ENCODE measurements at places on chromosomes 1 and 21.

GRCh38 chr1:31216016-31216415 is 23.7 kb downstream of the NKAIN1 start:
- DNase-seq = no peak

GRCh38 chr1:113455374-113455773 is 65.1 kb downstream of the MAGI3 start:
- no peak for DNase-seq

DNA sequence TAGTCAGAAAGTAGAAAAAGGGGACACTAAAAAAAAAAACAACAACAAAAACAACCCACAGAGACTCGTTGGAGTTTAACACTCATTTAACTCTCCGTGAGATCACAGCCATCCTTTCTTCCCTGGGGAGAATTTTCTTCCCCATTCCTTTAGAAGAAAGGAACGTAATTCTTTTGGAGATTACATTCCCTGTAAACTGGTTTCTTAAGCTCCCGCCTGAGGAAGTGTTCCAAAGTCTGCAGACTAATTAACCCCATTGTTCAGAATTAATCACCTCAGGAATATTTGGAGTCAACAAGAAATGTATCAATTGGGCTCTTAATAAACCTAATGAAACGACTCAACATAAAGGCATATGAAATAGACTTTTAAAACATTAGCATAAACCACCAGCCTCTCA is 228.2 kb upstream of the CSF3R start:
- no peak for DNase-seq

DNA sequence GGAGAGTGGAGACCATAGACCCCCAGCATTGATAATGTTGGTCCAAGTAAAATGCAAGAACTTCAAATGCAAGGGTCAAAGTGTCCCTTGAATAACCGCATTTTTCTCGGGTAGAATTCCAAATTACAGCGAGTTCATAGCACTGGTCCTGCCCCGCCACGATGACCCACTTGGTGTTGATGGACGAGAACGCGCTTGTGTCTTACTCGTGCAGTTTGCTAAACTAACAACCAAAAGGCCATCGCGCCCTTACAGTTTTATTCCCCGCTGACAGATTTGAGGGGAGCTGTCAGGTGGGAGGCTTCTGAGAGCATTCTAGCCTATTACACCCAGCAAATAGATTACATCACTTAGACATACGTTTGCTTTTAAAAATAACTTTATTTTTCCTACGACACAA is 17.3 kb upstream of the TSPEAR start:
- no peak for DNase-seq

GRCh38 chr1:57238233-57238781 is 185.6 kb downstream of the DAB1 start:
- no peak for DNase-seq

DNA sequence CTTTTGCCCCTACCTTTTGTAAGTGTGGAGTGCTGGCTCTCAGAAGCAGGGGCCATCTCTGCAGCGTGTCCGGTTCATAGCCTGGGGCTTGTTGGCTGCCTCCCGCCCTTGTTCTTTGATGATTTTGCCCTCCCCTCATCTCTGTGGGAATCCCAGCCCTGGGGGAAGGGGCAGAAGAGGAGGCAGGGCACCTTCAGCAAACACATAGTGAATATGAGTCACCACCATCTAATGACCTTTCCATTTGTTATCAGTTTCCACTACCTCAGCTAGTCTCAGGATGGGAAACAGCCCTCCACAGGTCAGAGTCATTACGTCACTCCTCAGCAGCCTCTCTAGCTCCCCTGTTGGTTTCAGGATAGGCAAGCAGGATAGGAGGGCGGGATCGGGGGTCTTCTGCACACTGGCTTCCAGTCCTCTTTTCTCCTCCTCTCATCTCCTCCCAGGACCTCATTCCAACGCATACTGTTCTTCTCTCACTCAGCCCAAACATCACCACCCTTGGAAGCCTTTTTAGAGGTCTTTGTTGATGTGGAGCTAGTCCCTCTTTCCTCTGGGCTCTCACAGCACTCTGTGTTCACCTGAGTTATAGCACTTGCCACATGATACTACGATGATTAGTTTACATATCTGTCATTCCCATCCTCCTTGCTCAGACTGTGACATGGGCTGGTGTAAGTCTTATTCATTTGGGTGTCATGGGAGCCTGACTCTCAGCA is 15.8 kb downstream of the GADD45A start:
- no peak for DNase-seq

DNA sequence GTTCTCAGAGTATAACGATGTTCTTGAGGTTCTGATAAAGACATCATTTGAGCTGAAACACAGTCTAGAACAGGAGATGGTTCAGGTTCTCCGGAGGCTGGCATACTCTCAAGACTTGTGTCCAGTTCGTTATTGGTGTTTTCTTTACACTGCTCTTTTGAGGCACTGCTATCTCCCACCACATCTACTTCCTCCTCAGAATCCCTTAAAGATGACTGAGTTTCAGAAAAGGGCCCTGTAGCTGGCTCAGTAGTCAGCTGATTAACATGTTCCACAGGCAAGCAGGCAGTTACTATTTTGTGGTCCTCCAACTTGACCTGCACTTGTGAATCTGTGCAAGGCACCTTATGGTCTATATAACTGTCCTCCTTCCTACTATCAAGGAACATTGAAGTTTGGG is 50.2 kb downstream of the ZZZ3 start:
- DNase-seq = no peak

DNA sequence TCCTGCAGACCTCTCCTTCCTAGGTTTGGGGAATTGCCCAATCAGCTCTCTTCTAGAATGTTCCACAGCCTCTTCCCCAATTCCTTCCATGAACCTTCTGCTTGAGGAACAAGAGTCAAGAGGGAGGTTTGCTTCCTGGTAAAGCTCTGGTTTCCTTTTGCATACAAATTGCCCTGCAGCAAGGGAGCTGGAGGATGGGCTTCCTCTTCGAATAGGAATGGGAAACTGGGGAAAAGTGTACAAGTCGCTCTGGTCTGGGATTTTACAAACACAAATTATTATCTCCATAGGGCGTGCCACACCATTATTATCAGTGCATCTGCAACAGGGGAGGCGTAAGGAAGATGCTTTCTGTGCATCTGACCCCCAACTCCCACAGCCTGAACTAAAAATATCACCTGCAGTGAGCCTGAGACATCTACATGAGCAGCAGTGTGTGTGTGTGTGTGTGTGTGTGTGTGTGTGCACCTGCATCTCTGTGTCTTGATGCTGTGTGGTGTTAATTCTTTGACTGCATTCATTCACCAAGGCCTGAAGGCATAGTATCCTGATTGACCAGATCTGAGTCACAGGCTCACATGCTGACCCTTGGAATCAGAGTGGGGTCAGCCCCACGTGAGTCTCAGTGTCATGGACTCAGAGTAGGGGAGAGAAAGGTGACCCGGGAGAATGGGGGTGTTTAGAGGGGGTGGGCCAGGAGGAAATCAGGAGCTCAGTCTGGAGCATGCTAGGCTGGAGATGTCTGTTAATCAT is 272.9 kb downstream of the KAZN start:
- no peak for DNase-seq

DNA sequence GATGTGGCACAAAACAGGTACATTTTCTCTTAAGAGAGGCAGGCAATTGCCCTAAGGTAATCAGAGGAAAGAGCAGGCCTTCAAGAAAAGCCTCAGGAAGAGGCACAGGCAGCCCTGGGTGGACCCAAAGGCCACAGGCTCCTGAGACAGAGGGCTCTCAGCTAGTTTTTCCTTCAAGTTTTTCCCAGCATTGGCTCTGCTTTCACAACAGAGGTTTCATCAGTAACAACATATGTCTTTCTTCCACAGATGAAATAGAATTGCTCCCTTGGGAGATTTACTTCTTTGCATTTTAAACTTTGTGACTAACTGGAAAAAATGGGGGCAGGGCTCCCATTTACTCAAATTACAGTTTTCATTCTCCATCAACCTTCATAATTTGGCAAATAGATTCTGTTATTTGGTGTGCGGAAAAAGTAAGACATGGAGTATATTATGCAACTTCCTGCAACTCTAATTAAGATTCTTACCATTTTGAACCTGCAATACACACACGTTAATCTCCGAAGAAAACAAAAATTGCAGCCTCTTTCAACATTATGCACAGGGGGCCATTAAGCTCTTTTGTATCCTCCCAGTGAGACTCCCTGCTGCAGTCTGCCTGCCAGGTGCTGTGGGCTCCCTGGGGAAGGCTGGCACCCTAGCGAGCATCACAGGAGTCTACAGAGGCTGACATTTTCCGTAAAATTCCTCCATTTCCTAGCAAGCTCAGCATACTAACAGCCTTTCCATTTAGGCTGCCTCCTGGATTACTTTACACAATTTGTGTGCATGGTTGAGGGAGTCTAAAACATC is 282.3 kb downstream of the USH2A start:
- DNase-seq = no peak

GRCh38 chr1:57788313-57788712 is 364.5 kb upstream of the DAB1 start:
- DNase-seq = no peak

- DNase-seq = no peak
These were observed 9.9 kb upstream of the TTC22 start for GRCh38 chr1:54811066-54811465.

DNA sequence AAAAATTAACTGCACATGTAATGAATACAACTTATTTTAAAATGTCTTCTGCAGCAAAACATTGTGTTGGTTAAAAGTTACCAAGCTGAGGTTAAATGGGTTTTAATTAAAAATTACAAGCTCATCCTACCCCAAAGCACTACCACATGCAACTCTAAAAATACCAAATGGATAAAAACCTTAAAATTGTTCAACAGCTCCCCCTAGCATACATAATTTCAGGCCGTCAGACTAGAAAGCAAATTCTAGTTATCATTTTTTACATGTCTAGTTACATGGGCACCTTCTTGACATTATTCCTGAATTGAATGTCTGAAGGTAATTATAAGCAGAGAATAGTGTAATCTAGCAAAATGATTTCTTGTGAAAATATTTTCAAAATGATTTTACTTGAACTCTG is 176.5 kb downstream of the C1orf21 start:
- DNase-seq = no peak

DNA sequence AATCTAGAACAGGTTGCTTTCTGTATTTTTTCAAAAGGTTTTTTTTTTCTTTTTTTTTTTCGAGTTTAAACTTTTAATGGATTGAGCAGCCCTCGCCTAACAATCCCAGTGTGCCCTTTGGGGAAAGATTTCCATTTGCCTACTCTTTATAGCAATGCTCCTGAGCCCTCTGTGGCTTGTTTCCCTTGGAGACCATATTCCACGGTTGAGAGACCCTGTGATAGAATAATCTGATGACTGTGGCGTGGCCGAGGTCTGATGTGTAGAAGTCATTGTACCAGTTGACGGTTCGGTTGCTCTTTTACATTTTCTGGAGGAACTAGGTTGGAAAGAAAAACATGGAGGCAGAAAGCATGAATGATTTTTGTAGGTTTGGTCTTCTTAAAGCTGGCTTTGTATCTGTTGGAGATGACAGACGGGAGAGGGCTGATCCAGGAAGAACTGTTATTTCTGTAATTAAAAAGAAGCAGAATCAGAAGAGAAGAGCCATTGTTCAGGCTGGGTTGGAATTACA is 305.7 kb upstream of the NRIP1 start:
- DNase-seq = no peak

- DNase-seq = no peak
These were observed at the start of gene ANKRD65 for GRCh38 chr1:1421147-1421906. ANKRD65 (minus strand) TSS chr1:1421276; CDS start chr1:1421005, 271 bp downstream.

GRCh38 chr1:245412306-245412705 is 257.5 kb downstream of the KIF26B start:
- no peak for DNase-seq

- DNase-seq = no peak
These were observed 14.1 kb downstream of the DPYD start for GRCh38 chr1:97906567-97907241.

- no peak for DNase-seq
These were observed 38.9 kb downstream of the CD58 start for GRCh38 chr1:116531917-116532316.

DNA sequence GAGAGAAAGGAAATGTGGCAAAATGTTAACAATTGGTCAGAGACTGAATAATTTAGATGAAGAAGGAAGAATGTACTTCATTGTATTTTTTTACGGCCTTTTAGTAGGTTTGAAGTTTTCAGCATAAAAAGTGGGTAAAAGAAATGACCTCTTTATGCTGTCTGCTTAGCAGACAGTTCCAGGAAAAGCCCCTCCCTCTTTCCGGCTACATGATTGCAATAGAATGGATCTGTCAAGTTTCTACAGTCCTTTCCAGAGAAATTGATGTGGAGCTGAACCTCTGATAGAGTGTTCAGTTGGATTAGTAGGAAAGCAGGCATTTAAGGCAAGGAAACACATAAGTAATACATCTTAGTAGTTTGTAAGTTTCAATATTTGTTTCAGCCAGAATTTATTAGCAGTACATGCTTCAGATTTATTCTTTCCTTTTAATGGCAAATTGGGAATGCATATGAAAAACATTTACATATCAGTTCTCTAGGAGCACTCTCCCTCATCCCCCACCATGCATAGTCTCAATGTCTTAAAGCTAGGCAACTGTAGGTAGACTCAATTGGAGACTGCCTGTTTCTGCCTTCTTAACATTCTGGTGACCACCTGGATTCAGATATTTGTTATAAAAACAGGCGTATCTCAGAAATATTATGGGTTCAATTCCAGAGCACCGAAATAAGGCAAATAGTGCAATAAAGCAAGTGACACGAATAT is 36.4 kb downstream of the HS2ST1 start:
- DNase-seq = no peak

GRCh38 chr21:43611598-43612369 is 47.5 kb downstream of the HSF2BP start:
- no peak for DNase-seq

GRCh38 chr1:119634016-119634415 is 14.1 kb downstream of the ZNF697 start:
- no peak for DNase-seq

- DNase-seq = no peak
These were observed 59.0 kb upstream of the ATP2B4 start for GRCh38 chr1:203567596-203567995.
